ENCODE measurements at places on chromosomes 11 and 22.

- peak; percentile 80 for DNase-seq
These were observed at the start of gene RHOG for GRCh38 chr11:3840870-3841425. Gene RHOG, minus strand, starts transcription at chr11:3840959. Its CDS starts 12,821 bp downstream, at chr11:3828138.

DNA sequence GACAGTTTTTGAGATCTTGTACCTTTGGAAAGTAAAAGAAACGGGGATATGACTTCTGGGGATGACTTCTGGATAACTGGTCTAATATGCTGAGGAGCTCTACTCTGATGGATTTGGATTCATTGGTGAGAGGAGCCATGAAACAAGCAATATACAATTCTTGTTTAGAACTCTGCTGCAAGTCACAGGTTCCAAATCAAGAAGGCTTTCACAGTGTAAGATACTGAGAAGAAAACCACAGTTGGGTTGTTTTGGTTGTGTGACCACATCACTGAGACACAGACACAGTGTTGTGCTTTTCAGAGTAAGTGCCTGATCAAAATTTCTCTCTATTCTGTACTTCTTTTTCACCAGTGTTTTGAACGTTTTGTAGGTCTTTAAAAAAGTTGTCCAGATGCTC is 13.1 kb upstream of the UCP2 start:
- no peak for DNase-seq

DNA sequence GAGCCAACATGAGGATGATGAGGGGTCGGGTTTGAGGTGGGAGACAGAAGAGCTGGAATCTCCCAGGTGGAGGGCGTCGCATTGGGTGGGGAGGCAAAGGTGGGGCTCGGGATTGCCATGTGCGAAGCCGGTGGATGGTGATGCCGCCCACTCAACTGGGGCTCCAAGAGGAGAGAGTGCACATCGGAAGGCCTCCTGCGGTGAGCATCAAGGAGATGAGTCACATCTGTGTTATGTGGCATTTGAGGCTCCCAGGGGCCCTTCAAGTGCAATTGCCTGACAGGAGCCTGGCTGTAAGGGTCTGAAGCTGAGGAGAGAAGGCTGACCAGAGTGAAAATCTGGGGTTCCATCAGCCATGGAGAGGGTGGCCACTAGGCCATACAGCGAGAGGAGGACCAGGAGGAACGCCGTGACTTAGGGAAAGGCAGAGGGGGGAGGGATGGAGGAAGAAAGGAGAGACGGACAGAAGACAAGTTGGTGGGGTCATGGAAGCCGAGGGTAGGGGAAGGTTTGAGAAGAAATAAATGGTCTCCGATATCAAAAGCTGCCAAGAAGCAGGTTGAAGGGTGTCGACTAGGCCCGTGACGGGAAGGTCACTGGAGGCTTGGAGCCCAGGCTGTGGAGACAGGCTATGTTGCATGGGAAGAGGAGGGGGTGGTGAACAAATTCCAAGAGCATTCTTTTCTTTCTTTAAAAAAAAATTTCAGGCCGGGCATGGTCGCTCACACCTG is 21.3 kb downstream of the RASD2 start:
- no peak for DNase-seq

GRCh38 chr11:32200136-32200847 is 109.4 kb downstream of the RCN1 start:
- DNase-seq: no peak

Measured in stimulated activated CD4-positive, alpha-beta T cell treated with anti-CD3 and anti-CD28 coated beads, Interleukin-1b, Interleukin-23, amount 100 ng/mL, for 1 hour (primary cell).